ENCODE measurements at places on chromosomes 7 and 10.
A peak's percentile ranks its signal among the peaks of the same experiment; 100 is the strongest.

DNA sequence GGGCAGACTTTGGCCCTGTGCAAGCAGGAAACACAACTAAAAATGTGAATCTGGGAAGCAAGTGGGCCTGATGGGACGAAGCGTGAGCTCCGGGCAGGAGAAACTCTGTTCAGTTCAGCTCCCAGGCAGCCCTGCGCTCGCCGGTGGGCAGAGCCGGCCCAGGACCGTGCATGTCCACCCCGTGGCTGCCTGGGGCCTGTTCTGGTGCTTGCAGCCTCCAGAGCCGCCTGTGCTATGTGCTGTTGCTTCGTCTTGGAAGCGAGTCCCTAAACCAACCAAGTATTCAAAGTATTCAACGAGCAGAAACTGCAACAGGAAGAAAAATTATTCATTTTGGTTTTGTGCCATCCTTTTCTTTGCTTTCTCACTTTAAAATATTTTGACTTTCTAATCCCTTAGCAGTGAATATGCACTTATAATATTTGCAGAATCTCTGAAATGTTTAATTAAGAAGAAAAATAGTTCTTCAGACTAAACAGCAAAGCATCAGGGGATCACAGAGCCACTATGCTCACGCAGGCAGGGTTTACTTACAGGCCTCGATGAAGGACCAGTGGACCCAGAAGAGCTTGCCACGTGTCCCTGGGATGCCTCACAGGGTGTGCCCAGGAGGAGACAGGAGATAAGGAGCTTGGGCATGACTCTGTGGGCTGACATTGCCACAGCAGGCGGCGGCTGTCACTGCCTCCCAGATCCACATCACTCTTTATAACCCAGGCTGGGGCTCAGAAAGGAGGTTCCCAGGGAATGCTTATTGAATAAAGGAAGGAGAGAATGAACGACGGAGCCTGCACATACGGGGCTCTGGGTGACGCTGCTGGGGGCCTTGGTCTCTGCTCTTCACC, 45.6 kb downstream of the VIPR2 start:
- no peak for DNase-seq

GRCh38 chr10:18918532-18918931, 130.1 kb upstream of the MALRD1 start:
- no peak for DNase-seq

- no peak for DNase-seq
These were observed 12.7 kb downstream of the TMEM120A start for GRCh38 chr7:75981453-75982305.

GRCh38 chr7:117164620-117165019, 158.2 kb downstream of the WNT2 start:
- peak; percentile 30 for DNase-seq

GRCh38 chr7:130486954-130487436, 4.9 kb upstream of the MEST start:
- no peak for DNase-seq

GRCh38 chr10:48657416-48657815, 27.3 kb upstream of the WDFY4 start:
- no peak for DNase-seq

DNA sequence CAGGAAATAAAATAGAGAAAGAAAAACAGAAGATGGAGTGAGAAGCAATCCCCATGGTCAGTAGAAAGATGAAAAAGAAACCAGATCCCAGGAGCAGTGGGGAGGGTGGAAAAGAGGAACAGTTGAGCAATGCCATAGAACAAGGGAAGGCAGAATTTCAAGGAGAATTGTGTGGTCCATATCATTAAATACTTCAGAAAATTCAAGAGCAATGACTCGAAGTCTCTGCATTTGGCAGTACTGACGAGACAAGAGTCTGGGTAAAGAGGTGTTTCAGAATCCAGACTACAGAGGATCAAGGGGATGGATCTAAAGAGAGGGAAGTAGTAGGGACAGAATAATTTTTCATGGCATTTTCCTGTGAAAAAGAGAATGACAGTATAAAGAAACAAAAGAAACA, 512.6 kb downstream of the PHTF2 start:
- no peak for DNase-seq

DNA sequence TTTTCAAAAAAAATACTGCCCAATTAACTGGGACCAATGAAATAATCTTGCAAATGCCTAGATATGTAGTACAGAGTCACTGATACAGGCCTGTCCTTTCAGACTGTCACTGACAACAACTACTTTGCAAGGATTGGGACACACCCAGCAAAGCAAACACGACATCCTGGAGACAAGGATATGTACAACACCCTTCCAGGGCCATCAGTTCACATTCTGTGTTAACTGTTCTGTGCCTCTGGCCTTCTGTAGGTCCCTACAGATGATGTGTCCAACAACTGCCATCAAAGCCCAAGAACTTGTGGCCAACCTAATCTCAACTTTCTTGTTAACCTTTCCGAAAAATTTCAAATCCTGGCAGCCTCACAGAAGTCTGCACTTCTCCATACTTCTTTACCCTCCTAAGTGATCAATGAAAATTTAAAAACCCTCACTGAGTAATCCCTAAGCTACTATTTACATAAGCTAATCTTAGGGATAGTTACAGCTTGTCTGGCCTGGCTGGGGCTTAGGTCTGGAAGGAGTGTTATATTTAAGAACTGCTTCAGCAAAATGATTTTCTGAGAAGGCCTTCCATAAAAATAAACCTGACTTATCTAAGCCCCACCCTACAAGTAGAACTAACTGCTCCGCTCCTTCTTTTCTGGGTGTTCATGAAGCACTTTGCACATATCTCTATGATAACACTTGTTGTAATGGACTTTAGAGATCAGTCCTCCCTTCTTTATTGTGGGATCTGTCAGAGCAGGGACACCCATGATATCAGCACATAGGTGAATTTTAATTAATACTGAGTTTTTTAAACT, 21.0 kb downstream of the COBL start:
- no peak for DNase-seq

DNA sequence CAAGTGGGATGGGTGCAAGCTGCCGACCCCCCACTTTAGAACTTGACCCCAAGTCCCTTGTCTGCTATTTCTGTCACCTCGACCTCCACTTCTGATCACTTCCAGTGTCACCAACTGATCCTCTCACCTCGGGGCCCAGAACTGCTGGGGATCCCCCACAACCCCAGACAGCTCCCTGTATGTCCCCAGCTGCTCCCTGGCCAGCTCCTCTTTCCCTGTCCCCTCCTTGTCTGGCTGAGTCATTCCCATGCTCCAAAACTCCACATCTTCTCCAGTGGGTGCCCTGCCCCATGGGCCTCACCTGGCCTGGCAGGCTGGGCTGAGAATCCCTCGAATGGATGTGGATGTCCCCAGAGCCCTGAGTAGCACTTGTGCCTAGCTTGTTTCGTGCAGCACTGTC, 154.3 kb upstream of the PCBD1 start:
- no peak for DNase-seq

GRCh38 chr10:82278401-82279182, 403.6 kb downstream of the NRG3 start:
- DNase-seq: peak; percentile 11

GRCh38 chr10:122419876-122420623, 34.4 kb upstream of the ARMS2 start:
- no peak for DNase-seq

All from Ammon's horn (tissue), 1 donor.